ENCODE measurements at places on chromosomes 2 and 18. TPM values are rescaled to one million over a fixed set of nuclear protein-coding genes. Genes with fewer than 3 reads are reported as not detected.

SP100 gene
- 35.8 TPM for total RNA-seq

L3MBTL4 gene
- total RNA-seq, result 1.9 TPM

IL36B gene
- total RNA-seq, result not detected

MAP4K4 gene
- 74.5 TPM for total RNA-seq

CCDC178 gene
- not detected for total RNA-seq

CCBE1 gene
- 1.9 TPM for total RNA-seq

ARL4C gene
- total RNA-seq, result 7.7 TPM

SLC4A5 gene
- total RNA-seq, result 0.24 TPM

MRO gene
- total RNA-seq, result not detected

RAB6C gene
- not detected for total RNA-seq

NGEF gene
- 0.96 TPM for total RNA-seq

ANKRD62 gene
- total RNA-seq, result not detected

NDUFB3 gene
- 66.3 TPM for total RNA-seq

OXER1 gene
- not detected for total RNA-seq

IL1B gene
- 169 TPM for total RNA-seq

DAW1 gene
- 0.64 TPM for total RNA-seq

CACNB4 gene
- under 0.01 TPM for total RNA-seq

DIPK1C gene
- not detected for total RNA-seq

ANKRD30B gene
- total RNA-seq, result not detected

CAVIN2 gene
- 1.7 TPM for total RNA-seq

MFSD6 gene
- total RNA-seq, result 28.0 TPM

ALK gene
- total RNA-seq, result not detected

IFIH1 gene
- total RNA-seq, result 15.2 TPM

TLX2 gene
- total RNA-seq, result not detected

SUMO1 gene
- total RNA-seq, result 107 TPM

TUBA3E gene
- not detected for total RNA-seq

MATN3 gene
- total RNA-seq, result 0.85 TPM

ADGRF3 gene
- not detected for total RNA-seq

ANKRD29 gene
- 14.1 TPM for total RNA-seq

PLA2R1 gene
- total RNA-seq, result 4.0 TPM

SIX3 gene
- not detected for total RNA-seq

FAM117B gene
- total RNA-seq, result 2.7 TPM

NYAP2 gene
- total RNA-seq, result under 0.01 TPM

FOXD4L1 gene
- total RNA-seq, result under 0.01 TPM

DNAJC5G gene
- total RNA-seq, result not detected

SIX2 gene
- 5.3 TPM for total RNA-seq

KIAA1328 gene
- 4.5 TPM for total RNA-seq

CELF4 gene
- not detected for total RNA-seq

FRZB gene
- under 0.01 TPM for total RNA-seq

UGT1A4 gene
- total RNA-seq, result 1.3 TPM

CCDC74B gene
- 1.4 TPM for total RNA-seq

Measured in tracheal epithelial cell (primary cell).